Osteocyte (in vitro differentiated cells): ENCODE measurements at places on chromosomes 2 and 18.

GRCh38 chr2:199999166-199999565, 43.8 kb downstream of the MAIP1 start:
- no peak for DNase-seq

- no peak for DNase-seq
Observed at GRCh38 chr2:57370882-57371585, 675.6 kb upstream of the VRK2 start.

DNA sequence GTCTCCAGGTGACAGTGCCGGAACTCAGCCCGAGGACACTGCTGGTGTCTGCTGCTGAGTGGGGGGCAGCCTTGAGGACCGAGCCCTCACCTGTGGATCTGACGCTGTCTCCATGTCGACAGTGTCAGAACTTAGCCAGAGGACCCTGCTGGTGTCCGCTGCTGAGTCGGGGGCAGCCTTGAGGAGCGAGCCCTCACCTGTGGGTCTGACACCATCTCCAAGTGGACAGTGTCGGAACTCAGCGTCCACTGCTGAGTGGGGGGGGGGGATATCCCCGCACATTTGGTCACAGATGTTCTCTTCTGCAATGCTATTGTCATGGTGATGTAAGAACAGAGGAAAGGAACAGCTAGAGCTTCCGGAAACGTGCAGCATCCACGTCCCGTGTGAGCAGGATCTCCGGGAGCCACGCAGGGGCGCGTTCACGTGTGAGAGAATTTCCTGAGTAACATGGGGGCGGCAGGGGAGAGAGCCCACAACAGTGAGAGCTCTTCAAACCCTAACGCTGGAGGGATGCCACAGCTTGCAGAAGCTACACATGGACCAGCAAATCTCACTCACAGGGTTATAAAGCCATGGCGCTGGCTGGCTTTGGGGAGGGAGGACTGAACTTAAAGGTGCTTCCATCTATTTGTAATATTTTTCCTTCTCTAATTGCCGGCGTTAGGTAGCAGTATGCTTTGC, 250.7 kb upstream of the SALL3 start:
- DNase-seq = peak; percentile 72

- no peak for DNase-seq
Observed at GRCh38 chr2:178827739-178828485, 20.7 kb upstream of the TTN start.

DNA sequence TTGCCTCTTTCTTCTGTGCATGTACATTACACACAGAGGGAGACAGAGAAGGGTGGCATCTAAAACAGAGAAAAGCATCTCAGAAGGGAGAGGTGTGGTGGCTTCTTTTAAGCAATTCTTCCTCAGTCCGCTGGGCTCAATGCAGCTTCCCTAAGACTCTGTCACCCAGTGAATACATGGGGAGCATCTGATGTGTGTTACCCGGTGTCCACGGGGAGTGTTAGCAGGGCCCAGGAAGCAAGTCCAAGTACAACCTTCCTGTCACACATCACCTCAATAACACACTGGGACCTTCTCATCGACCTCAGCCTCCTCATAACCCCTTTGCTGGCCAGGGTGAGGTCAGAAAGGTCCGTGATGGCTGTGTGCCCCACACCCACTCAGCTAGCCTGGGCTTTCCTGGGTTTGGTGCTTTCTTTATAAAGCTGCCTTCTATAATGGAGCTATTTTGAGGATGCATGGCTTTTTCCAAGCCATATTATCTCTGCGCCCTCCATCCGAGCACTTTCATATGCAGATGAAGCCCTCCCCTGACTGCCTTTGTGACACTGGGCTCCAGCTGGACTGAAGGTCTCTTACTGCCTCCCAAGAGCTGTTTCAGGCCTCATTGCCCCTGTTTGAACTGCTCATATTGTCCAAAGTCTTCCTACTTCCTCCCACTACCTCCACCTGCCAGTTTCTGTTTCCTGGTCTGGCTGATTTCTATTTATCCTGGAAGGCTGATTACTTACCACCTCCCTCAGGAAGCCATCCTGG, 21.4 kb downstream of the TNFRSF11A start:
- no peak for DNase-seq

- peak; percentile 78 for DNase-seq
Observed at GRCh38 chr2:128262315-128263253, 56.1 kb downstream of the HS6ST1 start.

DNA sequence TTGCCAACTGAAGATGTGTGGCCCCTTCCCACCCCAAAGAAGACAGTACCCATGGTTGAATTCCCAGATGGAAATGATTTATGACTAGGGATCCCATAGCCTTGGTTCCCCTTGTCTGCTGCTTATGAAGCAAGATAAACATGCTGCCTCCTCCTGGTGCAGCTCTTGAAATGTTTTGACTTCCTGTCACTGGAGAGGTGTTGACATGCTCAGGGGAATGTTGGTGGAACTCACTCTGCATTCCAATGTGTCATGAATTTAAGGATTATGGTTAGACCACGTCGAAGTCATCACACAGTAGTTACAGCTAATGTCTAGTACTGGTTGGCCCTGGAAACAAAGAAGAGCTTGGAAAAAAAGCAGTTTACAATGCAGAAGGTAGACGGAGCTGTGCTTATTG, 69.0 kb upstream of the FAM110C start:
- DNase-seq = no peak

DNA sequence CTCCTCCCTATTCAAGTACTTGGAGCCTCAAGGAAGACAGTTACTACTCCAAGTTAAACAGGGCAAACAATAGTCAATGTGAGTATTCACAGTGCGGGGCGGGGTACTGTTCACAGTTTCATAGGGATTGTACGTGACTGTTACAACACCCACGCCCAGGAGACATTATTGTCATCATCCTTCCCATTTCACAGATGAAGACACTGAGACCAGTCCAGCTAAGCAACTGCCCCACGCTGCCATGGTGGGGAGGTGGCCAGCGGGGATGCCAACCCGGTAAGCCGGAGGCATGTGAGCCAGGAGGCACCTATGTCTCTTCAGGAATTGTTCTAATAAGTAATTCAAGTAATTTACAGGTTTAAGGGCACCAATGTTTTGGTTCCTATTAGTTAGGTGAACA, 982 bp downstream of the HJURP start:
- peak; percentile 66 for DNase-seq

GRCh38 chr2:48545244-48545643, 15.3 kb downstream of the STON1 start:
- DNase-seq = no peak

DNA sequence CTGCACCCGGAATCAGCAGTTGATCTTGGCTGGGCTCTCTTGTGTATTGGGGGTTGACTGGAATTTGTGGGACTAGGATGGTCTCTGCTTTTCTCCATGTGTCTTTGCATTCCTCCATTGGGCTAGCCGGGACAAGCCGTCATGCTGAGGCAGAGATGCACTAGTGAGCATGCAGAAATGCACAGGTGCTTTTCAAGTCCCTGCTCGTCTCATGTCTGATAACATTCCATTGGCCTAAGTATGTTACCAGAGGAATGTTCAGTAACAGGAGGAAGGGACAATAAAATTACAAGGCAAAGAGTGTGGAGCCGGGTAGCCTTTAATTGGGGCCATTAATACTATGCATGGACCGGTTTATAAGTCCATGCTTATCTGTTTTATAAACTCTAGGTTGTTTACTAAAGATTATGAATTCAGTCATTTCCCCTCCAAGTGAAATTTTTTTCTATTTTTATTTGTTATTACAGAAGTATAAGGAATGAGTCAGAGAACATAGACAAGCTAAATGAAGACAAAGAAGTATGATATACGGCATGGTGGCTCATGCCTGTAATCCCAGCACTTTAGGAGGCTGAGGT, 24.4 kb upstream of the AAK1 start:
- no peak for DNase-seq

DNA sequence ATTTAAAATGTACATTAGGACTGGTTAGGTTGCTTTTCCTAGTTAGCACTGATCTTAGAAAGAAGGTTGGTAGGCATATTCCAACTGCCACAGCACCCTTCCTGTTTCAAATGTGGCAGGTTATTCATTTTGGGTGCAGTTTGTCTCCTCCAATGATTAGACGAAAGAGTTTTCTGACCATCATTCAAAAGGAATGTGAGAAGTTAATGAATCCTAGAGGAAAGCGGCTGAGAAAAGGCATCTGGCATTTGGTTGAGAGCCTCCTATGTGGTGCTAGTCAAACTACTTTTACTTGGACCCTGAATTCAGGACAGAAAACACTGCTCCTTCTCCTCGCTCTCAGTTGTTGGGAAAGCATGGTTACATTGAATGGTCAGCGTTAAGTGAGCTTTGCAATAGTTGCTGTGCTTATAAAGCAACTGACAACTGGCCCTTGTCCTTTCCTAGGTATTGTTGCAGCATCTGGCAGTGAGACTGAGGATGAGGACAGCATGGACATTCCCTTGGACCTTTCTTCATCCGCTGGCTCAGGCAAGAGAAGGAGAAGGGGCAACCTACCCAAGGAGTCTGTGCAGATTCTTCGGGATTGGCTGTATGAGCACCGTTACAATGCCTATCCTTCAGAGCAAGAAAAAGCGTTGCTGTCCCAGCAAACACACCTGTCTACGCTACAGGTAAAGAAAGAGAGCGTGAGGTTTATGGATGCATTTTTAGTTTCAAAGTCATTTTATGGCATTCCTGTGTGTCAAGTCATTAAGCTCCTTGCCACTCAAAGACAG, 6.1 kb downstream of the TGIF1 start:
- no peak for DNase-seq

GRCh38 chr2:72394541-72395070, 246.9 kb upstream of the CYP26B1 start:
- no peak for DNase-seq

DNA sequence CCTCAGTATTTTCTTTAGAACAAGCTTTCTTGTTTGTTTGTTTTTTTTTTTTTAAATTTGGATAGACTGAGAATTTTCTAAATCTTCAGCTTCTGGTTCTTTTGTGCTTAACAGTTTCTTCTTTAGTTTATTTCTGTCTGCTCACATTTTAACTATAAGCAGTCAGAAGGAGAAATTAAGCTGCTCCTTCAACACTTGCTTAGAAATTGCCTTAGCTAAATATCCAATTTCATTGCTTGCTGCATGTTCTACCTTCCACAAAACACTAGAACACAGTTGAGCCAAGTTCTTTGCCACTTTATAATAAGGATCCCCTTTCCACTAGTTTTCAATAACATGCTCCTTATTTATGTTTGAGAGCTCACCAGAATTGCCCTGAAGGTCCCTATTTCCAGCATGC, 57.7 kb downstream of the NBEAL1 start:
- DNase-seq = no peak

- DNase-seq = no peak
Observed at GRCh38 chr2:214484701-214485100, 73.8 kb downstream of the VWC2L start.

GRCh38 chr2:85915606-85916303, 27.0 kb upstream of the ST3GAL5 start:
- DNase-seq = no peak

- DNase-seq = no peak
Observed at GRCh38 chr2:18891600-18892345, 302.4 kb upstream of the NT5C1B start.

GRCh38 chr2:23745726-23746105, 181.2 kb downstream of the ATAD2B start:
- no peak for DNase-seq

DNA sequence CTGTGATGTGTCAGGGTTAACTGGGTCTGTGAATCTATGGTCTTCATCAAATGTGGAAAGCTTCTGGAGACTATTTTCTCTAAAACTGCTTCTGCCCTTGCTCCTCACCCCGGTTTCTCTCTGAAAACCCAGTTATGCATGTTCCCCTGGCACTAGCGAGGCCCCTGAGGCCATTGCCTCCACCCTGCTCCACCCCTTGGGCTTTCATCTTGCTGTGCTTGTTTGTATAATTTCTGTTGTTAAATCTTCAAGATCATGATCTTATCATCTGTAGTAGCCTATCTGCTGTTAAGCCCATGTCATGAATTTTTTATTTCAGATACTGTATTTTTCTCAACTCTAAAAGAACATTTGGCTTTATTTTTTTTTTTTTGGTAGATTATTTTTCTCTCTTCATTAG, 14.9 kb upstream of the ANO7 start:
- DNase-seq = no peak

- no peak for DNase-seq
Observed at GRCh38 chr2:206392118-206392517, 51.2 kb upstream of the ADAM23 start.

DNA sequence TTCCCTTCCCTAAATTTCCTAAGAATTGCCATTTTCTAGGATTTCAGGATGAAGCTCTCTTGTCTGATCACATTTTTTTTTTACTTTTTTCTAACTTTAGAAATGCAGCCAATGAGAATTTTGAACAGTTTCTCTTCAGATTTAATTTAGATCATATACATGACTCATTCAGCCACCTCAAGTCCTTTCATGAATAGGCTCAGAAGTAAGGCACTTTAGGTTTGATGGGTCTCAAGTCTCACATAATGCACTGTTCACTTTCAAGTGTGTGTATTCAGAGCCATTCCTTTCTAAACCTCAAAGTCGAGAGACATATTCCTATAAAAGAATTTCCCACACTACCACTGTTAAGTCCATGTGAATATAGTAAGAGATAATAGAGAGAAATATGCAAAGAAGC, 614.1 kb upstream of the VRK2 start:
- DNase-seq = no peak

DNA sequence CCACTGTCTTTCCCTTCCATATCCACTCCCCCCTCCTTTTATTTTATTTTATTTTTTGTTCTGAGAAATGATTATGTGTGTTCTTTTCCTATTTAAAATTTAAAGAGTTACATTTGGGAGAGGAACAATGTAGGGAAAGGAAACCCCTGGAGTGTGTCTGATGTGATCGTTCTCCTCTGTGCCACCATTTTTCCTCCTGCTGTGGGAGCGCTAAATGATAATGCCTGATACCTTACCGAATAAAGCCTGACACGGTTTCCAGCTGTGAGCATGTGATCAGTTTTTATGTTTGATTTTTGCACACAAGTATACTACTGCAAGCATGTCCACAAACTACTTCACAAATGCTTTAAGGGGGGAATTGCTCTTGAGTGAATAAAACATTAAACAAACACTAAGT, 317.8 kb upstream of the FANCL start:
- DNase-seq = no peak

DNA sequence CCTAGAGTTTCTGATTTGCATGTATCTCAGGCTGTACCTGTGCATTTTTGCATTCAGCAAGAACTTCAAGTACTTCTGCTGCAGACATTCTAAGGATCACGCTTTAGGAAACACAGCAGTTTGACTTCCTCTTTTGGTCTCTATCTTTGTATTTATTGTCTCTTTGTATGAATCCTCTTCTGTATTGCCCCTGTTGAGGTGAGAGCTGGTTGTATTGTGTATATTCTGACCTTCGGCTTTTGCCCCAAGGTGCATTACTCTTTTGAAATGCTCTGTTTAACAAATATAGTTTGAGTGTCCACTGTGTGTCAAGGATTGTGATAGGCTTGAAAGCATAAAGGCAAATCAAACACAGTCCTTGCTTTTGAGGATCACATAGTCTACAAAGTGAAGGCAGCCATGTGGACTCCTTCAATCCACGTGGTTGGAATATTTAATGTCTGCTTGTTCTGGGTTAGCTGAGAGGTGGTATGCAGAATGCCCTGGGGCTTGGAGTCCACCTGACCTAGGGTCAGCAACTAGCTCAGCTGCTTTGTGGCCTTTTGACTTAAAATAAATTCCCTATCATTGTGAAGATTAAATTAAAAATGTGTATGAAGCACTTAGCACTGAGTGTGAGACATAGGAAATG, 108.1 kb downstream of the LYPD6 start:
- DNase-seq = no peak
